ELR (cell line): ENCODE measurements at places on chromosomes 5 and 9.

DNA sequence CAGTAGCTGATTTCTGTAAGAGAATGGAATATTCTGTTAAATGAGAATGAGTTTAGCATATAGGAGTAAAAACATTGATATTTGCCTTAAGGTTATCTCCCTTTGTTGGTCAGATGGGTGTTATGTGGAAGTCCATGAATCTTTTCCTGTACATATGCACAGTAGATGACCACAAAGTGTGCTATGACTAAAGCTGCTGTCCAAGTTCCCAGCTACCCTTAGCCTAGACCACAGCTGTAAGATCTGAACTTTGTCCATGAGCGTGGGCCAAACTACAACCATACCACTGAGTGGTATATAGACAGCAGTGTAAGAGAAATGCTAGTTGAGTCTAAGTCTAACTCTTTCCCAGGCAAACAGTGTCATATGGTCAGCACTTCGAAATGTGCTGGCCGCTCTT lies 48.8 kb downstream of the CD180 start:
- DNase-seq = peak; percentile 32

DNA sequence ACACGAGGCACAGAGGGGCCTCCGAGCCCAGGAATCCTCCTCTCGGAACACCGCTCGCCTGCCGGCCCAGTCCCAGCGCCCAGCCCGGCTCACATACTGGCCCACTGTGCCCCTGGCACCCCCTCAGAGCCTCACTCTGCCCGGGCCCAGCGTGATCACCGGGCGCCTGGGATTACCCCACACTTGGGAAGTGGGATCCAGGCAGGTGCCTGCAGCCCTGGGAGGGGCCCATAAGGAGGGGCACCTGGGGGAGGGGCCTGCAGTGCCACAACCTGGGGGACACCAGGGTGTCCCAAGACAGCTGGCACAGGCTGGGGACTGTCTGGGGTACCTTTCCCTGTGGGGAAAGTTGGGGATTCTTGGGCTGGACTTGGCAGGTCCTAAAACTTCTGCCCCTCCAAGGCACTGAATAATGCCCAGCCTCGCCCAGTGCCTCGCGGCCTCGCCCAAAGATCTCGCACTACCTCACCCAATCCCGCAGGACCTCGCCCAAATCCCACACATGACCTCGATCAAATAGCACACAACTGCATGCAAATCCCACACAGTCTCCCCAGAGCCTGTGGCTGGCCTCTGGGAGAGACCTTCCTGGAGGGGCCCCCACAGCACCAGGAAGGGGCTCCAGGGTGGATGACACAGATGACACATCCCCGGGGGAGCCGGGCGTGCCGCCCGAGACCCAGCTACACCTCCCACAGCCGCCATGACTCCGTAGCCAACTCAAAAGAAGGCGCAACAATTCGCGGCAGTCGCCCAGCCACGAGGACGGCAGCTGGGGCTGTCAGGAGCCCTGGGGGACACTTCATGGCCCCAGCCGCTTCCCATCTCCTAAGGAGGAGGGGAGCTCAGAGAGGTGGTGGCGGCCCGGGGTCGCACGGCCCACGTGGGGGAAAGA lies 13.7 kb downstream of the NOTCH1 start:
- no peak for DNase-seq

- no peak for DNase-seq
These were observed 118.8 kb downstream of the SIL1 start for GRCh38 chr5:139079225-139079990.

DNA sequence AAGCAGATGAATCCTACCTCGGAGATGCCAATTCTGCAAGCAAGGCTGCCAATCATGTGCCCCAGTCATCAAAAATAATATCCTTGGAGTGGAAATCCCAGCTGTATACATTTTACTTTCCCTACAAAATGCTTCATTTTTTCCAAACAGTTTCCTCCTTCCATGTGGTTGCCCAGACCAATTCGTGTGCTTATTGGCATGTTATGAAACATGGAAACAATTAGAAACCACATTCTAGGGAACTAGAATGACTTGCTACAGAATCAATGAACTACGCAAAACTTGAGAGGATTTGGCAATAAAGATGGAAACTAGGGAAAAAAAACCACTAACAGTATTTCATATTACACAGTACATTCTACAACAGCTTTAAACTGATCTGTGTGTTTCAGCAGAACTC lies 584.5 kb upstream of the DMAC1 start:
- no peak for DNase-seq

DNA sequence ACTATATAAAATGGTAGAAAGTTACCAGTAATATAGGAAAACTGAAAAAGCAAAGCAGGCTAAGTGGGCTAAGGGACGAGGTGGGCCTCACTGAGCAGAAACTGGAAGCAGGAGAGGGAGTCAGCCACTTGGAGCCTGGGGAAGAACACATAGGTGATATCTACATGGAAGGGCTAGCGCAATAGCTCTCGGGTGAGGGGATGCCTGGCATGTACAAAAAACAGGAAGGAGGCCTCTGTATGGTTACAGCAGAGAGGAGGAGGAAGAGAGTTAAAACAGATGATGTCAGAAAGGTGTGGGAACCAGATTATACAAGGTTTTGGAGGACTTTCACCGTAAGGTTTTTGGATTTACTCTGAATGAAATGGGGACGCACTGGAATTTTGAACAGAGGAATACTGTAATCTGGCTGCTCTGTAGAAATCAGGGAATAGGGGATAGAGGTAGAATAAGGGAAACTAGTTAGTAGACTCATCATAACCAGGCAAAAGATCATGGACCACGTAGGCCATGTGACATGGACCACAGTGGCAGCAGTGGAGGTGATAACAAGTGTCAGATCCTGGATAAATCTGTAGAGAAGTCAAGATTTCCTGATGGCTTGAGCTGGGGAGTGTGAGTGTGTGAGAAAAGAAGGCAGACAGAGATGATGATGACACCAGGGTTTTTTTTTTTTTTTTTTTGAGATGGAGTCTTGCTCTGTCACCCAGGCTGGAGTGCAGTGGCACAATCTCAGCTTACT lies 52.5 kb downstream of the FNBP1 start:
- DNase-seq = no peak

- no peak for DNase-seq
These were observed 211.0 kb downstream of the ADCY2 start for GRCh38 chr5:7606840-7607465.

GRCh38 chr5:76050134-76050533 lies 33.0 kb upstream of the SV2C start:
- no peak for DNase-seq

DNA sequence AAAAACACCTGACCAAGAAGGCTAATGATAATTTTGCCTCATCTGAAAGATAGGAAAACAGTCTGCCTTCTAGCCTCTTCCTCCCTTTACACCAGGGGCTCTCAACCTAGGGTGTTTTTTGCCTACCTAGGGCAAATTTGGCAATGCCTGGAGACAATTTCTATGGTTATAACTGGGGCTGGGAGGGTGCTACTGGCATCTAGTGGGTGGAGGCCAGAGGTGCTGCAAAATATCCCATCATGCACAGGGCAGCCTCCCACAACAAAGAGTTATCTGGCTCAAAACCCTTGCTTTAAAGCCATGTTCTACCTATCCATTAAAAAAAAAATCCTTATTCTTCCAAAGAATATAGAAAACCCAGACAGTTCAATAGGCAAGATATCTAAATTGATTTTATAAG lies 45.0 kb upstream of the NR3C1 start:
- DNase-seq = no peak

DNA sequence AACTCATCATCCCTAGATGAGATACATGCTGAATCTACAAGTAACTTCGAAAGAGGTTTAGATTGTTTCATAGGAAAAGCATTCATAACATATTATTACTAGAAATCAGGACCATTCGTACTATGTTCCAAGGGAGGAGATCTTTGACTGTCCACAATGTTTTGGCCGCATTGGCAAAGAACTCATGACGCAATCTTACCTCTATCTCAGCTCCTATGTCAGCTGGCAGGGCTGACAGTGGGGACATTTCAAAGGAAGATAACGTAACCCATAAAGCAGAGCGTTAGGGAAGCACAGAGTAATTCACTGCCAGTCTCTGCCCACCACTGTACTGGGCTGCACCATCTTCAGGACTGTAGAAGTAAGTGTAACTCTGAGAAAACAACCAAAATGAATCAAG lies 69.7 kb downstream of the EFNA5 start:
- no peak for DNase-seq

GRCh38 chr5:154568589-154568988 lies 90.6 kb upstream of the HAND1 start:
- no peak for DNase-seq

DNA sequence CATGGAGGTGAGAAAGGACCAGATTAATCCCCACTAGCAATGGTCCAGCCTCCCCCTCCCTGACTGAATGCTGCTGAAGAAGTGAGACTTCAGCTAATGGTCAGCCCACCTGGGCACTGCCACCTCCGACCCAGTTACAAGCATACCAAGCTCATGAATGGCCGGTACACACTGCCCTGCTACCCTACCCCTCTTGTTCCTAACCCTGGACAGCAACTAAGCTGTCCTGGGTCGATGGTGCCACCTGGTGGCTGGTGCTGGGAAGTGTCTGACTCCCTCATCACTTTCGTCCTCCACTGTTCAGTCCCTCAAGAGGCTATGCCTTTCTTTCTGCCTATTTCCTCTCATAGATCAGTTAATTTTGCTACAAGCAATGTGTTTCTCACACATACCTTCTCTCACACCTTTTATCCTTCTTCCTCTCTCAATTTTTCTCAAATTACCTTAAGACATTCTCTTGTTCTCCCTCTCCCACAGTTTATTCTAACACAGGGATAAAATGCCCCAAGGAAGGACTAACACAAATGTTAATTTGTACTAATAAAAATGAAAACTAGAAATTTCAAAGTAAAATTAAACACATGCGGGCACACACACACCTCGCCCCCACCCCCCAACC lies 42.4 kb downstream of the PAX5 start:
- DNase-seq = peak; percentile 53
